ENCODE measurements at places on chromosomes 1 and 21.

DNA sequence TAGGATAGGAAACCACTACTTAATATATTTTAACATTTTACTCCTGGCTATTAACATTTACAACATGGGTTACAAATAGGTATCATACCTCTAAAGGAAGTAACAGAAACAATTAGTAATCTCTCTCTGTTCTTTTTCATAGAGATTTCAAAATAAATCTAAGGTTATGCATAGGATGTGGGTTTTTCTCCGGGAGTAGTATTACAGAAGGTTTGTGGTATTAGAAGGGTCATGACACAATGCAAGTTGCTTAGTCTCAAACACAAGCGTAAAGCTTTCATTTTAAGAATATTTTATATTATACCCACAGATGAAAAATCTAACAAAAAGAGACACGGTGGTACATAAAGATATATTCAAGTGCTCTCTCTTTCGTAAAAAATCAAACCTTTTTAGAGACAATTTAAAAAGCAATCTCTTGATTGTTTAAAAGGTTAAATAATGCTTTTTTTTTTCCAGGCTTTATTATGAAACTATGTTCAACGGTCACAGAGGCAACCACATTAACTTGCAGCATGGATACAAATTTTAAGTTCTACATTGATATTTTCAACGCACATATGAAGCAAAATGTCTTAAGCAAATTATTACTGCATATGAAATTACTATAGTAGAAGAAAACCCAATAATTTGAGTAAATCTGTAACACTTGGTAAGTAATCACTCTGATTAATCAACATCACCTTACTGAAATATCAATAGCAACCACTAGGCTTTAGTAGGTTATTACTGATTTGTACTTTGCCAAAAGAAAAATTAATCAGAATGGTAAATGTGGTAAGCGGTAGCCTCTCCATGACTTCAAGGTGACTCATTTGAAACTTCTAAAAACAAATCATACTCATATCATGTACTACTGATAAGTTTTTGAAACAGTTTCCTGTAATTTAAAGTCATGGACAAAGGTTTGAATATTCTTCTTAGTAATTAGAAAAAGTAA lies 97.4 kb upstream of the GFI1 start:
- no peak for DNase-seq

GRCh38 chr21:28856588-28857250 lies 136.0 kb downstream of the LTN1 start:
- DNase-seq = no peak

DNA sequence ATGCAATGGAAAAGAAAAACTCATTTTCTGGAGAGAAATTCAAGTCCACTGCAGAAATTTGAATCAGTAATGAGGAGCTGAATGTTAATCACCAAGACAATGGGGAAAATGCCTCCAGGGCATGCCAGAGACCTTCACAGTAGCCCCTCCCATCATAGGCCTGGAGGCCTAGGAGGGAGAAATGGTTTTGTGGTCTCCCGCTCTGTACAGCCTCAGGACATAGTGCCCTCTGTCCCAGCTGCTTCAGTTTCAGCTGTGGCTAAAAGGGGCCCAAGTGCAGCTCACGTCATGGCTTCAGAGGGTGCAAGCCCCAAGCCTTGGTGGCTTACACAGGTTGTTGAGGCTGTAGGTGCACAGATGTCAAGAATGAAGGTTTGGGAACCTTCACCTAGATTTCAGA lies 223.0 kb downstream of the GRIK1 start:
- DNase-seq = no peak

DNA sequence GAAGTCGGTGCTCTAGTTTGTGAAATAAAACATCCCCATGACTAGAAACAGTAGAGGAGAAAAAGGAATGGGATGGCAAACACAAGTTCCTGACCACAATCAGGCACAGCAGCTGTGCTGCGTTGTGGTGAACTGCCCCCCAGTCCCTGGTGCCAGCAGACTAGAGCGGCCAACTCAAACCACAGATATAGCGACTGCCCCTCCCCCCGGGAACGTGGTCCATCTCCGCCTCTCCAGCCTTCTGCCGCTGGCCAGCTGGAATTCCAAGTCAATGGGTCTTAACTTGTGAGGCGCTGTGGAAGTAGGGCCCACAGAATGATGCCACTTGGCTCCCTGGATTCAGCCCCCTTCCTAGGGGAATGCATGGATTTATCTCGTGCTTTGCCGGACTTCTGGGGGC lies 41.6 kb upstream of the ZNF678 start:
- no peak for DNase-seq

- DNase-seq = peak; percentile 55
Measured at GRCh38 chr1:114134518-114134917, 19.2 kb downstream of the SYT6 start.

GRCh38 chr1:11046625-11047365 lies at the start of gene MASP2:
Gene MASP2 (minus strand): TSS chr1:11047239. CDS start chr1:11047207, 32 bp downstream.
- peak; percentile 93 for DNase-seq

- DNase-seq = no peak
Measured at GRCh38 chr1:64176659-64177058, 26.8 kb upstream of the UBE2U start.

DNA sequence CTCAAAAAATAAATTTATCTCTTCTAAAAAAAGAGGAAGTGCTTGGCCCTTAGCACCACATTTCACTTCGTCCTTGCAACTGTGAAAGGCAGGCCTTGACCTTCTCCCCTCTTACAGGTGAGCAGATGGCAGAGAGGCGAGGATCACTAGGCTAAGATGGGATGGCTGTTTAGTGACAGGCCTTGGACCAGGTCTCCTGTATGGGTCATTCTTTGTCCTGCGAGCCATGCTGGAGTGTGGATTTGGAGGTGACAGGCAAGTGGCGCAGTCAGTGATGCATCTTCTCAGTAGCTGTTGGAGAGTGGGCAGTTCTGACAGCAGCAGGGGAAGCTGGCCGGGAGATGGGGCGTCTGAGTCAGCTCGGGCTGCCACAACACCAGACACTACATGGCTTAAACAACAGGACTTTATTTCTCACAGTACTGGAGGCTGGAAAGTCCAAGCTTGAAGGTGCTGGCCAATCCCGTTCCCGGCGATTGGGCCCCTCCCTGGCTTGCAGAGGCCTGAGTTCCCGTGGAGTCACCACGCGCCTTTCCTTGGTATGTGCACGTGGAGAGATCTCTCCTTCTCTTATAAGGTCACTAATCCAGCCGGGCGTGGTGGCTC lies 16.5 kb downstream of the SLC27A3 start:
- no peak for DNase-seq

DNA sequence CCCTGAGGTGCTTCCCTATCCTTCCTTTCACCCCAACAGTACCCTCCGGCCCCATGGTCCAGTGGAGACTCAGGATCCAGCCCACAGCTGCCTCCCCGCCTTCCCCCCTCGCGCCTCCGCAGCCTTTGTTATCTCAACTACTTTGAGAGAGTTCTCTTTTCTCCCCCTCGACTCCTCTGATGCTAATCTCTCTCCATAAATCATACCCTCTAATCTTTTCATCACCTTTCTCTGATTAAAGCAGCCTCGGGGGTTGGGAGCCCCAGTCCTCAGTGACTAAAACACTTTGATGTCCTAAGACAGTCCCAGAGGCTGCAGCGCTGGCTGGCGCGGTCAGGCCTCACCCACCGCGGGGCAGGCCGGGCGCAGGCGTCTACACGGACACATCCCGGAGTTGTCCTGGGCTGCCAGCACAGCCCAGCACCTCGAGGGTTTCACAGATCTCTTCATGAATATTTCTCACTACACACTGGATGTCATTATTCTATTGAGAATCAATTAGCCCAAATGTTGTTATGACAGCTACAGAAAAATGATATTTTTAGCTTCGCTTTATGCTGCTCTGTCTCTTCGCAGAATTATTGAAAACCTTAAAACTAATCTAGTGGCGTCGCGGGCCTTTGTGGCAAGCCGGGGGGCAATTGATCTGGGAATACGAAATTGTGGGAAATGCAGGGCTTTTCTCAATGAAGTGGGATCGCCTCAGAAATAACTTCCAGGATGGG lies 289.5 kb downstream of the RRAGC start:
- no peak for DNase-seq

DNA sequence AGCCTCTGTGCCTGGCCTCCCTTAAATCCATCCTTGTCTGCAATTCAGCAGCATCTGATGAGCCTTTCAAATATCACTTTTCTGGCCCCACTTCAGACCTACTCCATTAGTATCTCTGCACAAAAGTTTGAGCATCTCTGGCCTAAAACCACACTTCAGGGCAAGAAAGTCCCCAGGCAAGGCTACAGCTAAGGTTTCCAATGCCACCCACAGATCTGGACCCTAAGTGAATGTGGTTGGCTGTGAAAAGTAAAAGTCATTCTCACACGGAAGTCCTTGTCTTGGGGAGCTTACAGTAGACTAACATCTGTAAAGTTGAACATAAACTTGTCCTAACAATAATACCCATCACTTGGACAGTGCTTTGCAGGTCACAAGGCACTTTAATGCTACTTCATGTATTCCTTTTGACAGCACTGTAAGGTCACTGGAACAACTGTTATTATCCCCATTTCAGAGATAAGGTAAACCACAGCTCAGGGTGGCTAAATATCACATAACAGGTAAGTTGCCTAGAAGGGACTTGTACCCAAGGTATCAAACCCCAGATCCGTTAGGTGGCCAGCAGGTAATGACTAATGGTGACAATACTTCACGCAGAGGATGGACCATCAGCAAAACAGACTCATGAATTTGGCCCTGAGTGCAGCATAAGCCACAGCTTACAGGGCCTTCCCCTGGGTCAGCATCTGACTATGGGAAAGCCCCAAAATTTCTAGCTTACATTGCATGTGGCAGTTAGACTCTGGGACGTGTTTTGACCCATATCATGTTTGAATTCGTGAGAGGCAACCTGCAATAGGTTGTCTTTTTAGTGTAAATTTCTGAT lies 356.0 kb downstream of the HHAT start:
- no peak for DNase-seq

DNA sequence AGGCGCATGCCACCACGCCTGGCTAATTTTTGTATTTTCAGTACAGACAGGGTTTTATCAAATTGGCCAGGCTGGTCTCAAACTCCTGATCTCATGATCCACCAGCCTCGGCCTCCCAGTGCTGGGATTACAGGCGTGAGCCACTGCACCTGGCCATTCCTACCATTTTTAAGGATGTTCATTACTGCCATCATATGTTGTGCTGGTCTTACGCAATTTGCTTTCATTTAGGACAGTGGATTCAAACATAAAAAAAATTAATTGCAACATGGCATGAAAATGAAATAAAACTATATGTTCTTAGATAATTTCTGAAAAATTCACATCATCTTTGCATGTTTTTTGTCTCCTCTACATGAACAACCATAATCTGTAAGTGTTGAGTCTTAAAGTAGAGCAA lies 527.7 kb downstream of the LTN1 start:
- DNase-seq = no peak

GRCh38 chr1:208506812-208507211 lies 262.6 kb upstream of the PLXNA2 start:
- DNase-seq = no peak

GRCh38 chr1:14181191-14181795 lies 417.2 kb upstream of the KAZN start:
- DNase-seq = no peak

- no peak for DNase-seq
Measured at GRCh38 chr1:247884797-247885413, 10.5 kb upstream of the OR2W3 start.

DNA sequence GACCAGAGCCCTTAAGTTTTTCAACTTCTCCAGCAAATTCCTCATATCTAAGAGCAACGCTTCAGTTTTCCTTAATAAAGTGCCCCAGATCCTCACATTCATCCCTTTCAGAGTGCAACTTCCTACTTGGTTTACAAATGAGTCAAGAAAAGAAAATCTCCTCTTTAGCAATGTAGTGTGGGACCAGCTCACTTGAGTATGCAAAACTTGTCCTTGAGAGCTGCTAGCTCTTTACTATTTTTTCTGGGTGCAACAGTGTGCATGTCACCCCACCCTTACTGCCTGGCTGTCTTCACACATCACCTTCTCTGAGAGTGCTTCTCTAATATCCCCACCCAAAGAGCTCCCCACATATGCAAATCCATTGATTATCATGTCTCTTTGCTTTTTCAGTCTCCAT lies 203.1 kb upstream of the CAMK1G start:
- no peak for DNase-seq

- DNase-seq = no peak
Measured at GRCh38 chr21:43779660-43780059, 3.6 kb upstream of the CSTB start.

GRCh38 chr1:230222678-230223077 lies 155.6 kb downstream of the GALNT2 start:
- DNase-seq = no peak

- peak; percentile 85 for DNase-seq
Measured at GRCh38 chr1:182616130-182617013, 12.2 kb upstream of the RGS16 start.

DNA sequence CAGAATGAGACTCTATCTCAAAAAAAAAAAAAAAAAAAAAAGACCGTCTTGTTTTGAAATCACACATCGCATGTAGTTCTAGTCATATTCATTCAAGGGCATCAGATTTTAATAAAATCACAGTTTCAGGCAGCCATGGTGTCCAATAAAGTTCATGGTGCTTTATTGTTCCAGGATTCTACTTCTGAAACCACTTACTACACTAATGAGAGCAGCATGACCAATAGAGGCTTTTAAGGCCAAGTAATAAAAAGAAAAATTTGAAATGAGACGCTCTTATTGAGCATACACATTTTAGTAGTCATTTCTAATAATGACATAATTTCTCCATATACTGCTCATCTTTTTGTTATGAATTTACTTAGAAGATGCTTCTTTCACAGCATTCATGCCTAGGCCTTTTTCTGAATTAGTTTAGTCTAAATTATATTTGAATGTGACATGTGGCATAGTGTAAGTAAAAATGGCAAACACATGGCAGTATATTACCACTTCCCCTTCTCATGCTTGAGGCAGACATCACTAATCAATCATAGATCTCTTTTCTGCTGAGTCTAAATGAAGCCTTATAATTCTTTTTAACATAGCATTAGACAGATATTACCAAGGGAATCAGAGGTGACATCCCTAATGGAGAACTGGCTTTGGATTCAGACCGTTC lies 18.5 kb downstream of the NTMT2 start:
- no peak for DNase-seq

DNA sequence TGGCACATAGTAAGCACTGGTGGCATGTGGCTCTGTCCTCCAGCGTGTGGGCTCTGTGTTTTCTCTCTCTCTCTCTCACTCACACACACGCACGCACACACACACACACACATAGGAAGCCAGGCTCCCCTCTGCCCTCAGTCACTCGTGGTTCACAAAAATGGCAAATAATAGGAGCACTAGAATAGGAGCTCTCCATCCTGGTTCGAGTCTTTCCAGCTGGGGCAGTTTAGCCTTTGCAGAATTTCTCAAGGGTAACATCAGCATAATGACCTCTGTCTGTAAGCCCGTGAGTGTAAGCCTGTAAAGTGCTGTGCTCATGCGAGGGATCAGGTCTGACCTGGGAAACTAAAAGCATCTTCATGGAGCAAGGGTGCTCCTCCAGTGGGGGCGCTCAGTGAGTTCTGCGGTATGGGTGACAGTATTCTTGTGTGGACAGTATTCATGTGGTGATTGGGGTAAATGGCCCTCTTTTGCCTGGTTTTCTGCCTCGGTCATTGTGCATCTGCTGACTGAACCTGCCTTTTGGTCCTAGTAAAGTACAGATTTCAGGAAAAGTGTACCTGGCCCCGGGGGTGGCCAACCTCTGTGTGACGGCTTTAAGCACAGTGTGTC lies 842 bp upstream of the ZC3H12A start:
- peak; percentile 46 for DNase-seq

GRCh38 chr21:42433946-42434551 lies 30.3 kb downstream of the UBASH3A start:
- DNase-seq = no peak

GRCh38 chr1:203408486-203409481 lies 57.9 kb upstream of the FMOD start:
- no peak for DNase-seq
